ENCODE measurements at places on chromosomes 12 and 14.

DNA sequence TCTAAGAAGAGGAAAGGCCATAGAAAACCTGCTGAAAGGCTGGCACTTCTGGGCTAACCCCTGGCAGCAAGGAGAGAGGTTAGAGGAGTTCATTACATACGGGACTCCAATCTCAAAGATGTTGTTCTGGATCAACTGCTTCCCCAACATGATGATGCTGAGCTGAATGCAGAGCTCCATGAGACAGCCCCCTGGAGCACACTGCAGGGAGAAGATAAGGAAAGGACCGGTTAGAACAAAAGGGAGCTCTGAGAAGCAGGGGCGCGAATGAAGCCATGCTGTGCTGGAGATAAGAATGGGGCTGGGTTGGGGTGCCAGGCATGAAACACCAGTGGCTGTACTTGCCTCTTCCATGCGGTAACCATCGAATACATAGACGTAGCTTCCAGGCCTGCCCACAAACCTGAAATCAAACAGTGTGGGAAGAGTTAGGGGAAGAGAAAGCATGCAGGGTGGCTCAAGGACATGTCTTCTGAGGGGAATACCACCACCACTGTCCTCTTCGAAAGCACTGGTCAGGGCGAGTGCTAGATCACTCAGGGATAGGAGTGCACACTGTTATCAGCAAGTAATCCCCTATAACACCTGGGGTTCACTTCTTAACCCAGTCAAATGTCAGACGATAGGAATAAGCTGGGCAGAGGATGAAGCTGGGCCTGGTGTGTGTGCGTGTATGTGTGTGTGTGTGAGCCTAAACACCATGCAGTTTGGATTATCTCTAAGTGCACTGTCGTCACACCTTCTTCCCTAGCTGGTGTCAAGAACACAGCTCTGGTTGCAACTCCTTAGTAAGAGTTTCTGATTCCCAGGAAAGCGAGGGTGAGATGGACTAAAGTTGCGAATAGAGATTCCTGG, 180.9 kb downstream of the NTF3 start:
- no peak for DNase-seq

DNA sequence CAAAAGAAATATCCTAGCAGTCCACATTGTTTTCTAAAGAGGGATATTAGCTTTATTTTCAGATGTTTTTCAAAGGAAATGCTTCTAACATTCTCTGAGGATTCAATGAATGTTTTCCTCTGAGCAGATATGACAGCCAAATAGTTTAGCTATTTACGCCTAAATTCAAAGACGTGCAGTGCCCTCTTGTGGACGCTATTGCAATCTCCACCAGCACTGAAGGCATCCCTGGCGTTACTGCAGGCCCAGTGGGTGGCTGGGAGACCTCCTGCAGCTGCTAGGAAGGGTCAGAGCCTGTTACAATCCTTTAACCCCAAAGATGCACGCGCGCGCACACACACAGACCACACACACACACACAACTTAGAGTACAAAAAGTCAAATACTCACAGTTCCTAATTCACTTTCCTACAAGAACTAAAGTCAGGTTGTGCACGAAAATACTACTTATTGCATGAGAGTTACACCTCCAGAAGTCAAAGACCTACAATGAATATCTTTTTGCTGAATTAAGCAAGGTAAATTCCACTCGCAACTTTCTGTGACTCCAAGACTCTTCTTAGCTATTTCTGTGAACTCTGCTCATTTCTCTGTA, 589.3 kb upstream of the TMEM132C start:
- no peak for DNase-seq

- no peak for DNase-seq
Observed at GRCh38 chr12:92421701-92422100, 276.1 kb upstream of the BTG1 start.

- DNase-seq: no peak
Observed at GRCh38 chr12:111342376-111342775, 26.5 kb downstream of the PHETA1 start.

DNA sequence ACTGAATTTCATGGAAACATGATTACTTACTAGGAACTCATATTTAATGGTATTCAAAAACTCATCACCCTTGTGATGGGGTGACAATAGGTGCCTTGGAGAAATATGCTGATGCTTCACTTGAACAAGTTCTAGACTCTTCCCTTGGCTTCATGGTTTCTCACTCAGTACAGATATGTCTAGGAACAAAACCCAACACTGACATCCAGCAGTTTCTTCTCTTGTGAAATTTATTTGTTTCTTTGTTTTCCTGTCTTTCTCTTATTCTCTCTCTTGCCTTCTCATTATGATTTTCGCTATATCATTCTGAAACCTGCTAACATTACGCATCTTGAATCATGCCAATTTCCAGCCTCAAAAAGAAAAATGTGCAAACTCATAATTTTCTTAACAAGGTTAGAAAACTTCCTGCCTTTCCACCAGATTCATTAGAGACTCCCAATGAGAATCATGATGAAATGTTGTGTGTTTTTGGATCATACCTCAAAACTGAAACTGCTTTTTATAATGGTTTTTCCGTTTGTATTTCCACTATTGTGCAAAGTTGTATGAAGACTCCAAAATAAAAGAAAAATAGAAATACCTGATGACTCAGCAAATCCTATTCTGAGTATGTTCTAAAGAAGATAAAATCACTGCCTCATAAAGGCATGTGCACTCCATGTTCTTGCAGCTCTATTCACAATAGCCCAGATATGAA, 1021.5 kb downstream of the TMEM121 start:
- no peak for DNase-seq

- DNase-seq: no peak
Observed at GRCh38 chr12:25276199-25276937, 25.6 kb upstream of the KRAS start.

DNA sequence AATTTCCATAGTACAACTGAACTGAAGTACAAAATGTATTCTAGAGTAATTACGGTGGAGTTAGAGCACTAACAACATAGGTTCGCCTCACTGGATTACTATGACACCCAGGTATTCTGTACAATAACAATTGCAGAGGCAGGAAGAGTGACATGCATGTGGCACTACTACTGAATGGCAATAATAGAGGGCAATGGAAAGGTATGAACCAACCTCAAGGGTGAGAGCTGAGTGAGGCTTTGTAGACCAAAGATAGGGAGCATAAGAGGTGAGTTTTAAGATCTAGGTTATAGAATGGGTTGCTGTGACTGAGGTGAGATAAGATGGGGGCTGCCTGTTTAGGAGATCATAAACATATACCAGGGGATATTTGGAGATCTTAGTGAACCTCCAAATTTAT, 343.1 kb downstream of the PCNX1 start:
- no peak for DNase-seq

DNA sequence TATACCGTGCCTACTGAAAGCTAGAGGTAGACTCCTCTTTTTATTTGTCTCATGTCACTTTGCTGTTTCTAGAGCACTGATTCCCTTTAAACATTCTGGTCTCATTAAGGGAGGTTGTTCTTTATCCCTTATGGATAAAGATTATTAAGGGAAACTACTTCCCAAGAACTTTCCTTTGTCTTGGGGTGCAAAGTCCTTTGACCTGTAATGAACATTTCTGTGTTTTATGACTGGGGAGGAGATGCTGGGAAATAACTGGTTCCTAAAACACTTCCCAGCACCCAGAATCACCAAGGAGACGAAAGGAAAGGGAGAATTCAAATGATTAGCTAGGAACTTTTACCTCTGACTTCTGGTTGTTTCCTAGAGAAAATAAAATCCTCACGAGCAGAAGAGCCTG, 63.2 kb upstream of the ACTN1 start:
- DNase-seq: no peak

DNA sequence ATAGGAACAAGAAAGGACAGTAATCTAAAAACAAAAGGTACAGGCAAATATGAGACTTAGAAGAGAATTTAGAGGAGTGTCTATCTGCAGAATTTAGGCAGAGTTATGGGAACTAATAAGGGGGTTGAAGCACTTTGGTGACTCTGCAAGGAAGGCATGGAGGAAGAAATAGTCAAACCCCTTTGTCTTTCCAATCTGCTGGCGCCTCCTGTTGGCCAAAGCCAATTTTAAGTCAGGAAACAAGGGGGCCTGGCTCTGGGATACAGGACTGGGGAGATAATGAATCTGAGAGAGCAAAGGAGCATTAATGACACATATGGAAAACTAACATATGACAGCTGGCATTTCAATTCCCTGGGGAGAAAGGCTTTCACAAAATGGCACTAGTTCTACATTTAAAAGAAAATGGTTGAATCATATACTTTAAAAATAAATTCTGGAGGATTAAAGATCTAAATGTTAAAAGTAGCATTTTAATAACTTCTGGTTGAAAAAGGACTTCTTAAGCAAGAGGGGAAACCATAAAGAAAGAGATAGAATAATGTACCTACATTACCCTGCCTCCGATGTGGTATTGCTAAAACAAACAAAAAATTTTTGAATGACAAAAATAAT, 48.5 kb upstream of the CSRP2 start:
- no peak for DNase-seq

DNA sequence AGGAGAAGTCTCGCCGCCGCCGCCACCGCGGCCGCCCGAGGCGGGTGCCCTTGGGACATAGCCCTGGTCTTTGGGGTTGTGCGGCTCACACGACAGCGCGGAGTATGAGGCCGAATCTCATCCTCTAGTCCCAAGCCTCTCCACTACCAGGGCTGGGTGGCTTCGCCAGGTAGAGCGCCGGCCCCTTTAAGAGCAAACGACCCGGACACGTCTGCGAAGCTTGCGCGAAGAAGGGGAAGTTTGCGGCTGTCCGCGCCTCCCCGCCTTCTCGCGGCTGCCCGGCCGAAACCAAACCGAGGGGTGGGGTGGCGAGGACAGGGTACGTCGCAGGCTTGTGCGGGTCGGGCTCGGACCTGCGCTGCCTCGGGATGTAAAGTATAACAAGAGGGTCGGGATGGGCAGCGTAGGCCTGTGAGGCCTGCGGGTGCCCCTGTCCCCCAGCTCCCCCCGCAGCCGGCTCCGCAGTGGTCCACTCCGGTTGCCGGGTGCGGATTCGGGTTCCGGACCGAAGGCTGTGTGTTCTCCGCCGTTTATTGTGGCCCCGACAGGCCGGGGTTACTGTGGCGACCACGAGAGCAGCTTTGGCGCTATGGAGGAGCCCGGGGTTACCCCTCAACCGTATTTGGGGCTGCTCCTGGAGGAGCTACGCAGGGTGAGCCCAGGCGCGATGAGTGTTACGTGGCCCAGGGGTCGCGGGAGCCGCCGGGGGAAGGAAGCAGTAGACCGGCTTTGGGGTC, 33.3 kb downstream of the MIA2 start:
- peak; percentile 92 for DNase-seq

DNA sequence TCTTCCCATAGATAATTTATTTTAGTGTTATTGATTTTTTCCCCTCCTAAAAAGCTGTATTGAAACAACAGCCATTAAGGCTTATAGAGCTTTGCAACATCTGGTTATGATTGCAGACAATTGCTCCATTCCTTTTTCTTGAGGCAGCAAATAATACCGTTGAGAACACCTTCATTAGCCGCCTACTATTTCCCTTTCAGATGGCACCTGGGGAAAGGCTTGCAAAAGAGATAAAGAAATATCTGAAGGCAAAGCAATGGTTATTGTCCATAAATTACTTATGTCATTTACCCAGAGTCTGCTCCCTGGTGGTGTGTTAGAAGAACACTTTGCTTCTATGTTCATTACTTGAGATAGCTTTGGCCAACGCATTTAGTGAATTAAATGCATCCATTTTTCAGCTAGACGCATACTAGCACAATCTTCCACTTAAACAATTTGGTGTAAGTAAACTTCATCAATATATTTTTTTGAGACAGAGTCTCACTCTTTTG, 377.8 kb downstream of the KCNH5 start:
- no peak for DNase-seq

- no peak for DNase-seq
Observed at GRCh38 chr12:69516950-69517349, 46.8 kb downstream of the FRS2 start.

DNA sequence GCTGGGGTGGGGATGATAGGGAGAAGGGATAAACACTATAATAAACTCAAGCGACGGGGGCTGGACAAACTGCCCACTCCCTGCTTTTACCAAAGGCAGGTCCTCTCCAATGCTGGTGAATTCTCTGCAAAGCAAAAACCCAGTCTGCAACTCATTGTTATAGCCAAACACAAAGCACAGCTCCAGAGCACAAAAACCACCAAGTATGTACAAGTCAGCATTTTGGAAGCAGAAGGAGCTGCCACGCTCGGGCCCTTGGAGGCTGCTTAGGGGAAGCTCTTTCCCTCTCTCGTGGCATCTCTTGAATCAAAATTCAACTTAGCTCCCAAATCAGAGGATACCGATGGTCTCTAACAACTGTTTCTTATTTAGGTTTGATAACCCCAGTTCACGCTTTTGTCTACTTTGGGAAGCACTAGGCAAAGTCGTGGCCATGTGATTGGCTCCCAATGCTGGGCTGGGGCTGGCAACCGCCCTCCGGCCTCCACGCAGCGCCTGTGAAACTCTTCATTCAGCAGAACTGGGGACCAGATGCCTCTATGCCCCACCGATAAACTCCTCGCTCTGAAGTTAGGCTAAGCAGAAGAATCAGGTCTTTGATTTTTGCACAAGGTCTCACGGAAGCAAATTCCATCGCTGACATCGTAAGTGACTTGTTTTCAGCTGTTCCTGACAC, 158.5 kb upstream of the FOXN3 start:
- no peak for DNase-seq

GRCh38 chr12:46084666-46085631, 94.6 kb upstream of the SCAF11 start:
- no peak for DNase-seq

- DNase-seq: no peak
Observed at GRCh38 chr14:71856199-71856919, 75.9 kb upstream of the RGS6 start.

GRCh38 chr14:71652368-71652767, 279.9 kb upstream of the RGS6 start:
- DNase-seq: no peak

DNA sequence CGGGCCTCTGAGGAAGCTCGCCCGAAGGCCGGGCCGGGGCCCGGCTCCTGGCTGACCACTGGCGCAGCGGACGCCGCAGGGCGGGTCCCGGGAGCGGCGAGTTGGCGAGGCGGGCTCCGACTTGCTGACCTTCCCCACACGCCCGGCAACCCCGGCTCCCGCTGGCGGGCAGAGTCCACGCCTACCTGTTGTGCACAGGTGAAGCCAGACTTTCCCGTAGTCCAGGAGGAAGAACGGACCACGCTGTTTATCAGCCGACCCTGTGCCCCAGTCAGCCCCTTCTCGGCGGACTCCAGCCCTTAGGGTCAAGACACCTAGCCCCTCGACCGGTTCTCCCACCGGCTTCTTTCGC, 407 bp downstream of the HEATR5A start:
- no peak for DNase-seq

- no peak for DNase-seq
Observed at GRCh38 chr14:99686557-99687283, 2.6 kb downstream of the CYP46A1 start.

GRCh38 chr12:113261847-113262470, 40.7 kb downstream of the TPCN1 start:
- DNase-seq: peak; percentile 5

GRCh38 chr14:60753264-60754119, 18.9 kb downstream of the MNAT1 start:
- no peak for DNase-seq

DNA sequence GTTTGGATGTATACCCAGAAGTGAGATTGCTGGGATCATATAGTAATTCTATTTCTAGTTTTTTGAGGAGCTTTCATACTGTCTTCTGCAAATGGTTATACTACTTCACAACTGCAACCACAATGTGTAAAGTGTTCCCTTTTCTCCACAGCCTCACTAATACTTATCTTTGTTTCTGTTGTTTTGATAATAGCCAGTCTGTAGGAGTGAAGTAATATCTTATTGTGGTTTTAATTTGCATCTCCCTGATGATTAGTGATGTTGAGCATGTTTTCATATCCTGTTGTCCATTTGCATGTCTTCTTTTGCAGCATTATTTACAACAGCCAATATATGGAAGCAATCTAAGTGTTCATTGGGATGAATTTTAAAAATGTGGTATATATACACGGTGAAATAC, 29.9 kb downstream of the GABARAPL1 start:
- no peak for DNase-seq

Measured in chondrocyte (in vitro differentiated cells).